ENCODE measurements at places on chromosomes 12 and 14.

GRCh38 chr12:25526778-25527177 lies 26.3 kb downstream of the LMNTD1 start:
- DNase-seq, result no peak

DNA sequence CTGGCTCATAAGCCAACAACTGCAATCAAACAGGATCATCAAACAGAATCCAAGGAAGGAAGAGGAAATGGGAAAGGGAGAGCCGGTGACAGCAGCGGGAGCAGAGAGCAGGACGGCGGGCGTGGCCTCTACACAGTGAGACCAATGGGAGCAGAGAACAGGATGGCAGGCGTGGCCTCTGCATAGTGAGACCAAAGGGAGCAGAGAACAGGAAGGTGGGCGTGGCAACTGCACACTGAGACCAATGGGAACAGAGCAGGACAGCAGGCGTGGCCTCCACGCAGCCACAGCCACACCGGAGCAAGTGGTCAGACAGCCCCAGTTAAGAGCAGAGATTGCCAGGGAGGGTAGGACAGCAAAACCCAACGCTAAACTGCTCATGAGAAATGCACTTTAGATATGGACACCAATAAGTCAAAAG lies 16.4 kb downstream of the LRCOL1 start:
- no peak for DNase-seq

- DNase-seq, result no peak
Measured at GRCh38 chr14:54814076-54814475, 88.5 kb downstream of the GCH1 start.

GRCh38 chr14:74620923-74621322 lies 8.9 kb upstream of the LTBP2 start:
- DNase-seq, result no peak

DNA sequence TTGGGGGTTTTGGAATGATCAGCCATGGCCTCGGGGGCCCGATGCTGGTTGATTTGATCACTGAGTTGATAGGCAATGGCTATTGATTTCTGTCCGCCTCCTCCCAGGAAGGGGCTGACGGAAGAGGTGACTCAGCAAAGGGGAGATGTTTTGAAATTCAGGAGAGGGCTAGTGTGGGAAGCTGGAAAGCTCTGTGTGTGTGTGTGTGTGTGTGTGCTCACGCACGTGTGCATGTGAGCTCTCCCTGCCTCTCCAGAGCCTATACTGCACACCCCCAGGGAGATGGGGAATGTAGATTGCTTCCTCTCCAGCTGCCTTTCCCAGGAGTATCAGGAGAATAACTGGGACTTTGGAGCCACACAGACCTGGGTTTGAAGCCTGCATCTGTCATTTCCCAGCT lies 184.9 kb upstream of the MYL2 start:
- DNase-seq, result no peak

DNA sequence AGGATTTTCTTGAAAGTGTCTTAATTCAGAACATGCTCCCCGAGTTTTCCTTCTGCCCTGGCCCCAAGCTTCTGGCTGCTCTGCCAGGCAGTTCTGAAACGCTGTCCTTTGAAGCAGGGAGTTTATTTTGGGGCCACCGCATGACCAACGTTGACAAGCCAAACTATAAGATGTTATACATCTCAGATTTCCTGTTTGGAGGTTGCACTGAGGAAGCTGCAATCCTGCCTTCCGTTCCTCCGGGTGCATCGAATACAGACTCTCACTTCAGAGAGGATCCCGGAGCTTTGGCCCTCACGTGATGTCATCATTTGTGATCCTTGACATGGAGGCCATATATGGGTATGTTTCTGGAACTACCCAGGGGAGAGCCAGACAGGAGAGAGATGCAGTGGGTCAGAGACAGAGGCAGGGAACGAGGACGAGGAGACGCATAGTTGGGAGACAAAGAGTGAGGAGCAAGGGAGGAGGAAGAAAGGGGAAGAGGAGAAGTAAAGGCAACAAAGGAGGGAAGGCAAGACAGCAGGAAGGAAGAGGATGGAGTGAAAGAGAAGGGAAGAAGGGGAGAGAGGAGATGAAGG lies at the start of gene ASB2:
Gene ASB2 (minus strand): TSS at position 94 of the 581 bp plus-strand sequence. CDS start 12,031 bp downstream, outside the sequence.
- no peak for DNase-seq

DNA sequence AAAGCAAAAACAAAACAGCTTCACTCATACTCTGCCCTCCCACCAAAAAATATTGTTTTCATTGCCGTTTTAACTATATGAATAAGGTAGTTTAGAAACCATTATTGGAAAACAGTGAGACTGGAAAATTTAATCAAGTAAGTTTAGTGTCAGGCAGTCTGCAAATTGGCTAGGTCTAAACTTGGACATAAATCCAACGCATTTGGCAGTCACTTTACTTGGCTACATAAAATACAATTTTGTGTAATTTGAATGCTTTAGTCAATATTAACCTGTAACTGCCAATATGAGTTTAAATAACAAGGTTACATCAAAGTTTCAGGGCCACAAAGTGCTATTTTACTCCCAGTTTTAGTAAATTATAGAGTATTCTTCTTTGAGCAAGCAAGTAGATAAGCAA lies 202.3 kb upstream of the SLC38A2 start:
- DNase-seq, result no peak

- DNase-seq, result no peak
Measured at GRCh38 chr14:86050072-86050683, 520.2 kb downstream of the FLRT2 start.

DNA sequence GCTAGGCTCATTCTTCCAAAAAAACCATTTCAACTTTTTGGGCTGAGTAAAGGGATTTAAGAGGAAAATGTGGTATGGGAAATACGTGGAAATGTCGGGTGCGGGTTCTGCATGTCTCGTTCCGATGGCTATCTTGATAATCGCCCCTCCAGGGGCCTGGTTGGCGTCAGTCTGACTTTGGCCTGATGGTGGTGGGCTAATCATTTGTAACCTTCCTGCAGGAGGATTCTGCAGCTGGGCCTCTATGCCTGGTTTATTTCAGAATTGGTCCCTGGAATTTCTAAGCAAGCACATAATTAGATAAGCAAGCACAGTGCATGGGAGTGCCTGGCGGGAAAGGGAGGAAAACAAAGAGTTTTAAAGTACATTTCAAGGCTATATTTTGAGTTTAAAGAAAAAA lies 14.8 kb upstream of the SLC4A8 start:
- no peak for DNase-seq

Measured in hematopoietic multipotent progenitor cell treated with erythropoietin and hydrocortisone succinate and interleukin-3 and kit ligand, for 17 days (in vitro differentiated cells).